Upper lobe of right lung (tissue), 1 donor: ENCODE measurements at places on chromosomes 12 and 14. TPM values are rescaled to one million over a fixed set of nuclear protein-coding genes. Genes with fewer than 3 reads are reported as not detected.

DNA sequence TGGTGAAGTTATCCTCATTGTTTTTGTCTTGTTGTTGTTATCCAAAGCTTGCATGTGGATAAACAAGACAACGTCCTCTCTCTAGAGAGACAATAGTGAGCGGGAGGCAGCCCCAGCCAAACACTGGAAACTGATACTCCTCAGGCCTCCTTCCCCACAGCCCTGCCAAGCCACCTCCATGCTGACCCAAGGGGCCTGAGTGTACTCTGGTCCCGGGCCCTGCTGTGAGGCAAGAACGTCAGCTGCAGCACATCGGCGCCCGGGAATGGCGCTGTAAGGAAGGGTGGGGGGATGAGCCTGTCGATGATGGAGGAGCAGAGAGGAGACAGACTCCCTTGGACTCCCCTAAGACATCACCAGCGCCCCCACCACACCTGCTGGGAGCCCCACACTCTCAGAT, 83.6 kb downstream of the ANO2 start:
- no peak for DNase-seq

DNA sequence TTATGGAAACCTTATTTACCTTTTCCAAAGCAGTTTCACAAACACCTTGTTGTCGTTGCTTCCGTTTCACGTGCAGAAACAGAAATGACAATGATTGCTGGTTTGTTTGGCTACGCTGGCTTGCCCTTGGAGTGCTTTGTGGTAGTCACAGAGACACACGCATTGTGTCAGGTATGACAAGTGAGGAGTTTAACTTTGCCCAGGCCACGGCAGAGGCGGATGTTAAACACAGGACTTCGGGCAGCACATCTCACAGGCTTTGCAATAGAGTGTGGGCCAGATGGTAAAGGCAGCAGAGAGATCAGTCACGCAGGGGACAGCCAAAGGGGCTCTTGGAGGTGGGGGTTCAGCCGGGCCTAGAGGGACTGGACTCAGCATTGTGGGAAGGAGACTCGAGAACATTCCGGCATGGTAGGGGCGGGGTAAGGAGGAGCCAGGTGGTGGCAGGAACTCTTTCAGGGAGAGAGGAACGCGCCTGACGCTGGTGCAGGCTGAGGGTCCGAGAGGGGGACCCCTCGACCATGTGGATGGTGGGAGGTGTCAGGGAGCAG, 59.8 kb upstream of the KCNA1 start:
- no peak for DNase-seq

GRCh38 chr12:51357374-51358047, 11.0 kb upstream of the CELA1 start:
- DNase-seq, result no peak

LMO3 gene
- total RNA-seq, result 170 TPM

- DNase-seq, result peak; percentile 40
Measured at GRCh38 chr14:99131632-99132271, 140.2 kb downstream of the BCL11B start.

DNA sequence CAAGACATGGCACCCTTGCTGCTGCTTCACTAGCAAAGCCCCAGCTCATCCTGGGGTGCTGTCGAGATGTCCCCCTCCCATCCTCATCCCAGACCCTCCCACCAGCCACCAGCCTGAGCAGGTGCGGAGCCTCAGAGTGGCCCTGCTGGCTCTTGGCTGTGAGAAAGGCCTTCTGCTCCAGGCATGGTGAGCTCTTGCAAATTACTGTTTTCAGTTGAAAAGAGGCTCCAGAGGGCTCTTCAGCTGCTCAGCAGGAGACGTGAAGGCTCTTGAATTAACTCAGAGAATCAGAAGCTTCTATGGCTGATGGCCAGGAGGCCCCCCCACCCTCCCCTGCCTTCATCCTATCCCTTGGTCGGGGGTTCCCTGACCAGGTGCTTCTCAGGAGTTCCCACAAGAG, 44.1 kb downstream of the WSCD2 start:
- no peak for DNase-seq

DNA sequence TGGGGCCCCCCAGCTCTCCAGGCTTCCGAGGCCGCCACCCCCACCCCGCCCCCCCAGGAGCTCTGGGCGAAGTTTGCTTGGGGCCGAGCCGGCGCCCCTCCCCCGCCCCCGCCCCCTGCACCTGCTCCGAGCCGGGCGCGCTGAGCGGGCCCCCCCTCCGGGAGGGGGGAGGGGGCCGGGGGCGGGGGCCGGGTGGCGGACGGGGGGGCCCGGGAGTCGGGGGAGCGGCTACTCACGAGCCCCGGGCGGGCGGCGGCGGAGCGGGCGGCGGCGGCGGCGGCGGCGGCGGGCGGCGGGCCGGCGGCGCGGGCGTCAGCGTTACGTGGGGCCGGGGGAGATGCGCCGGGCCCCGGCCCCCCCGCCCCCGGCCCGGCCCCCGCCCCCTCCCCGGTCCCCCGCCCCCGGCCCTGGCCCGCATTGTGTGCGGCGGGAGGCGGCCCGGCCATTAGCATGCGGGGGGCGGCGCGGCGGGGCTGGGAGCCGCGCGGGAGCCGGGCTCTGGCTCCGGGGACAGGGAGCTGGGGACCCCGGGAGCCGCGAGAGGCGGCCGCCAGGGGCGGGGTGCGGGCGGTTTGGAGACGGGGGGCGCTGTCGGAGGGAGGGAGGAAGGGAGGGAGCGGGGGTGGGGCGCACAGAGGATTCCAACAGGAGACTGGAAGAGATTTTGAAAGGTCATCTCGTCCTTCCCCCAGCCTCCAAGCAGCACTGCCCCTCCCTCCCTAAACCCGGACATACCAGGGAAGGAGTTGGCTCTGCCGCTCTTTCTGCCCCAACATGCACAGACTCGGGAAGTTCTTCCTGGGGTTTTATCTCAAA, at the start of gene ZNF219:
ZNF219 (minus strand) TSS at position 580 of the 816 bp plus-strand sequence. CDS start 5,064 bp downstream, outside the sequence.
- peak; percentile 81 for DNase-seq

GRCh38 chr12:3551976-3552725, 61.1 kb downstream of the PRMT8 start:
- no peak for DNase-seq

- DNase-seq, result no peak
Measured at GRCh38 chr12:75746621-75747020, 235.2 kb upstream of the KRR1 start.

DNA sequence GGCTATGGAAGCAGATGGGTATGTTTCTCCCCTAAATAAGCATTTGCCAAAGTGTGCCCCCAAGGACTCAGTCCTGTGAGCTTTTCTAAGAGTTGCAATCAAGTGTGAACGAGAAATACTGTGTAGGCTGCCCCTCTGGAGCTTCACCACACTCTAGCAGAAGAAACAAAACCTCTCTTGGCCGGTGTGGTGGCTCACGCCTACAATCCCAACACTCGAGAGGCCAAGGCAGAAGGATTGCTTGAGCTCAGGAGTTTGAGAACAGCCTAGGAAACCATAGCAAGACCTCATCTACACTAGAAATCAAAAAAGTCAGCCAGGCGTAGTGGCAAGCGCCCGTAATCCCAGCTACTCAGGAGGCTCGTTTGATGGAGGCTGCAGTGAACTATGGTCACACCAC, 9.8 kb downstream of the VPS37B start:
- DNase-seq, result no peak

DNA sequence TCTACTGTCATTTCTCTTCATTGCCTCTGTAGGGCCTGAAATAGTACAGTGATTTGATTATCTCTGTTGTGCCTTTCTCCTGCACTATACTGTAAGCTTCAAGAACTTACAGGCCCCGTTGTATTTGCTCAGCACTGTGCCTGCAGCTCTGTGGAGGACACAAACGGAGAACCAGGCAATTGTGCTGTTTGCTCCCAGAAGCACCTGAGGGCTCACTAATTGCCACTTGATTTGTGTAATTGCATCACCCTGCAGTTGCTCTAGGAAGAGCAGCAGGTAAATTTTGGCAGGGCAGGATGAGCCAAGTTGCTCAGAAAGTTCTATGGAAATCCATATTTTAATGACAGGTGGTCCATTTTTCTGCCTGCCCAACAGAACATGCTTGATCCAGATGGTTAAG, 11.6 kb upstream of the KRT82 start:
- DNase-seq, result no peak

DNA sequence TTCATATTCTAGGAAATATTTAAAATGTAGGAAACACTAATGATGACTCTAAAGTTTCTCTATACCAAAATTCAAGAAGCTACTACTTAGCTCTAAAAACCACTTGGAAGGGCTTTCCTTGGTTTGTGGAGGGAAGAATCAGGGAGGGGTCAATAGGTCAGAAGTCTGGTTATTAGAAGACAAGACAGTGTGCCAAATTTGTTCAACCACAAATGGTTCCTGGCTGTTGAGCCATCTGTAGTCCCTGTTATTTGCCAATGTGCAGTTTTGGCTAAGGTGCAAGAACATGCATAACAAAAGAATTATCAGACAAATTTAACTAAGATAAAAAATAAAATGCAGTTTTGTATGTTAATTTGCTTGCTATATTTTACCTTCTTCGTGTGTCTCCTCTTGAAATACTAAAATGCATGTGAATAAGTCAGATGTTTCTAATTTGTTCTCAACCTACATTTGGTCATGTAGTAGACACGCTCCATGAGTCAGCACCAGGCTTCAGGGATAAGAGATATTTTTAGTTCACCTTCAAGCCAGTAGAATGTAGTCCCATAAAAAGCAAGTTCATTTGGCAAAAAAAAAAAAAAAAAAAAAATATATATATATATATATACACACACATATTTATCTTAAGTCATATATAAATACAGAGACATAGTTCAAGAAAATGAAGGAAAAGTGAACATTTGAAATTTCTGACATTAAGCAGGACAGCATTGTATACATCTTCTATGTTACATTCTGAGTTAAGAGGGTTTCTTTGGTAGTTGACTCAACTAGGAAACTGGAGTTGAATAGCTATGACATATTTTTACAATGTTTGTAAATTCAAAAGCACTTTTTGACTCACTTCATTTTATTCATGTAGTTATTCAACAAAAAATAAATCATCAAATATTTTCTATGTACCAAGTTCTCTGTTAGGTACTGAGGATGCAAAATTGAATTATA, 123.3 kb downstream of the KCNC2 start:
- no peak for DNase-seq

SOAT2 gene
- not detected for total RNA-seq

GRCh38 chr14:29896354-29896821, 31.3 kb downstream of the PRKD1 start:
- no peak for DNase-seq

DNA sequence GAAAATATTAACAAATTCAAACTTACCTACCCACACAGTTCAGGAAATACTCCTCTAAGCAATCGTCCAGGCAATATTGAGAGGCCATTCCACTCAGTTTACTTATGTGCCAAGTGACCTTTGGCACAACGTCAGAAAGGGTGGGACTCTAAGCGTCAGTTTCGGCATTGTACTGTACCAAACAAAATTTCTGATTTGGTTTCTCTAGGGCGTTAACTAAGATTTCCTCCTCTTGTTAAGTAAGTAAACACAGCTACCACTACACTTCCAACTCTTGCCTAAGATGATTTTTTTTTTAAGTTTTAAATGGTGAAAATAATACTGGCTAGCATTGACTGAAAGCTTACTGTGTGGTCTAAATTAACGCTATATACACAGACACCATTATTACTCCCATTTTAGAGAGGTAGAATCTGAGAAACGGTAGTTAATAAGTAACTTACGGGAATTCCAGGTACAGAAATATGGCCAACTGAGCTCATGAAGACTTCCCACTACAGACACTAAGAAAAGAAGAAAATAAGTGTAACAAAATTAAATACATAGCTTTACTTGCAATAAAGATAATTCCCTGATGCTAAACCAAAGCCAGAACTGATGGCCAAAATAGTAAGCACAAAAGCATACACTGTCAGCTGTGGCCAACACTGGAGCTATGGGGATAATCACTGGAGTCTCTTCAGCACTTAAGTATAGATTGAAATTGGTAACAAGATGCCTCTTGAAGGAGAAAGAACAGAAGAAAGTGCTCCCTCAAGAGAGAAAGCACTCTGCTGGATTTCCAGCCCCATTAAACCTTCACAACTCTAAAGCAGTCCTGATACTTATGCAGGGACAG, 76.1 kb downstream of the EPS8 start:
- no peak for DNase-seq

DNA sequence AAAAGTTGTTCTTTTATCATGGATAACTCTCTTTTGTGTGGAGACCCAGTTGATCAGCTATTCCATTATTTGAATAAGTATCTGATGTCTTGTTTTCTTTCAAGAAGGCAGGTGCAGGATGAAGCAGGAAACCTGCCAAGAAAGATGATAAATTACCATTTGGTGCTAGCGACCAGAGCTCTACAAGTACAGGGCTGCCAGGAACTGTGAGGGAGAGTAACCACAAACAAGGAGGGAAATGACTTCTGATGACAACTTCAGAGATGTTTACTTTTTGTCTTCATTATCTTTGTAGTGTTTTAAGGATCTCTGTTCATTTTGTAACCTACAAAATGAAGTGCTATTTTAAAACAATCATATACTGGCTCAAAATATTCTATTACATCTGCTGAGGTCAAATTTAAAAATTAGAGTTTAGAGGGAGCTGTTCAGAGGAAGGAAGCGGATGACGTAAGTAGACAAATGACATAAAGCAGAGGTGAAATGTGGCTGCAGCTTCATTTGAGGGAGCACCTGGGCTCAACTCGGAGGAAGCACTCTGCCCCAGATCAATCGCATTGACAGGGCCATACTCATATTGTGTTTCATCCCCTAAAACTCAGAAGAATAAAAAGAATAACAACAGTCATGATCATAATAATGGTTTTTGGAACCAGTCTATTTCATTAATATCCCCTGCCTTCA, 226.8 kb downstream of the C12orf42 start:
- no peak for DNase-seq

GRCh38 chr12:20415028-20415427, 46.7 kb downstream of the PDE3A start:
- no peak for DNase-seq

DPPA3 gene
- not detected for total RNA-seq

CLEC1A gene
- total RNA-seq, result 15.0 TPM

ZFYVE1 gene
- 21.6 TPM for total RNA-seq

MMP14 gene
- total RNA-seq, result 149 TPM

DNA sequence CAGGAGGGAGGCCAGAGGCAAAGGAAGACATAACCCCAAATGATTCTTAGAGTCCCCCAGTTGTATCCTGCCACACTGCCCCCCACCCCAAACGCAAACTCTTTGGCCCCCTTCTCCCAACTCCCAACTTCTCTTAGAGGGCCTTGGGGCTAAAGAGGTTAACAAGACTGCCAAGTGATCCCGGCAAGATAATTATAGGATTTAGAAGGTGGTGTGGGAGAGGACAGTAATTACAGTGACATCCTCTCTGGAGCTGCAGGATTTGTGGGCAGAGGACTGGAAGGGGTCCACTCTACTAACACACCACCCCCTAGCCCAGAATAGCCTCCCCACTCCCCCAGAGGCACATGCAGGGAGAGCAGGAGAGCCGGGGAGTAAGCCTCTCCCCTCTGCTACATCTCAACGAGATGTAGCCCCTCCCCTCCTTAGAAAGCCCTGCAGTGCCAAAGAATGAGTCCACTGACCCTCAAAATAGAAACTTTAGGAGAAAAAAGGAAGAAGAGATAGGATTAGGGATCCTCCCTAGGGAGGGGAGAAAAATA, 5.3 kb upstream of the GDF11 start:
- DNase-seq, result no peak

- peak; percentile 84 for DNase-seq
Measured at GRCh38 chr12:124993626-124994436, at the start of gene BRI3BP. TSS of gene BRI3BP (plus strand) at chr12:124993645. CDS start at chr12:124993791, 146 bp downstream.

CMKLR1 gene
- total RNA-seq, result 29.1 TPM
